ENCODE measurements at places on chromosomes 7 and 10. TPM values are rescaled to one million over a fixed set of nuclear protein-coding genes. Genes with fewer than 3 reads are reported as not detected.

- DNase-seq: no peak
Measured at GRCh38 chr10:120962756-120963593, 111.8 kb downstream of the WDR11 start.

DNA sequence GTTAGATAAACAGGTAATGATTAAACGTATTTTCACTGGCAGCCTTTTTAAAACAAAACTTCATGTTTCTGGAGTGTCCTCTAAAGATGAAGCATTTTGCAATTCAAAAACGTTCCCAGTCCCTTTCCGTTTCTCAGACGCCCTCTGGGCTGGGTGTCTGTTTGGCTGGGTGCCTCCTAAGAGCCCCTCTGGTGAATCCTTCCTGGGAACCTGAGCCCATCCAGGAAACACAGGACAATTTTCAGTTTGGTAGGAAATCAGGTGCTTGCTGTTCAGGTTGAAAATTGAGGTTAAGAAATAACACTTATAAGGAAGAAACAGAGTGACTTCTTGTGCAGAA, 76.7 kb downstream of the CHN2 start:
- DNase-seq: no peak

GRCh38 chr7:24130631-24131030, 153.4 kb upstream of the NPY start:
- DNase-seq: no peak

The ACSM6 gene
- not detected for total RNA-seq

GRCh38 chr7:25148772-25149575, 23.9 kb upstream of the CYCS start:
- no peak for DNase-seq

The RINT1 gene
- total RNA-seq: 29.4 TPM

The ACTR3C gene
- 13.0 TPM for total RNA-seq

DNA sequence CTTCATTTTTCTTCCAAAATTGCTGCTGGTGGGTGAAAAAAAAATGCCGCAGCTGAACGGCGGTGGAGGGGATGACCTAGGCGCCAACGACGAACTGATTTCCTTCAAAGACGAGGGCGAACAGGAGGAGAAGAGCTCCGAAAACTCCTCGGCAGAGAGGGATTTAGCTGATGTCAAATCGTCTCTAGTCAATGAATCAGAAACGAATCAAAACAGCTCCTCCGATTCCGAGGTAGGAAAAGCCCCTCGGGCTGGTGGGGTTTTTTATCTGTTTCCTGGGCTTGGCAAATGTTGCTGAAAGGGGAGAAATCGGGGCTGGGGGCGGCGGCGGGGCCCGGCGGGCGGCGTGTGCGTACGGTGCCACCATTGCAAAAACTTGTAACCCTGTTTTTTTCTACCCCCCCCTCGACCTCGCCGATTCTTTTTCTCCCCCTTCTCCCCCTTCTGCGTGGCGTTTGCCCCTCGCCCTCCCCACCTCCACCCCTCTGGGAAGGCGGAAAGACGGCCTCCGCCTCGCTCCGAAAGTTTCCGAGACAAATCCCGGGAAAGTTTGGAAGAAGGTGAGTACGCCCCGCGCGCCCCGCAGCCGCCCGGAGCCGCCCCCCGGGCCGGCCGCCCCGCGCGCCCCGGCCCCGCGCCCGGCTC, 789 bp downstream of the TCF7L2 start:
- DNase-seq: peak; percentile 27

The SYT15 gene
- total RNA-seq: 1.7 TPM

- DNase-seq: no peak
Measured at GRCh38 chr10:95431900-95432342, 129.2 kb downstream of the SORBS1 start.

The ENKUR gene
- total RNA-seq: 2.2 TPM

DNA sequence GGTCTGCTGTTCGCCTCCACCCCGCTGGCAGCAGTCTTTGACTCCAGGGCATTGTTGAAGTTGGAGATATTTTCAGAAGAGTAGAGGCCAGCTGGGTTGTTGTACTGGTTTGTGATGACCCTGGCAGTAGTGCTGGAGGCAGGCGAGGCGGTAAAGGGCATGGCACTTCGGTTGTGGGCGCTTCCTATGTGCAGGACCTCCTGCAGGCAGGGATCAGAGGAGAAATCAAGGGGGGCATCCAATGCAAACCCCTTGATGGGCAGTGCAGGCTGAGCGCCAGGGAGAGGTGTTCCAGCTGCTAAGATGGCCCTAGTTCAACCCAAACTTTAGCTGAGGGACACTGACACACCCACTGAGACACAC, 27.0 kb downstream of the PDLIM1 start:
- DNase-seq: no peak

GRCh38 chr10:68496072-68496471, 24.3 kb upstream of the DNA2 start:
- DNase-seq: no peak

DNA sequence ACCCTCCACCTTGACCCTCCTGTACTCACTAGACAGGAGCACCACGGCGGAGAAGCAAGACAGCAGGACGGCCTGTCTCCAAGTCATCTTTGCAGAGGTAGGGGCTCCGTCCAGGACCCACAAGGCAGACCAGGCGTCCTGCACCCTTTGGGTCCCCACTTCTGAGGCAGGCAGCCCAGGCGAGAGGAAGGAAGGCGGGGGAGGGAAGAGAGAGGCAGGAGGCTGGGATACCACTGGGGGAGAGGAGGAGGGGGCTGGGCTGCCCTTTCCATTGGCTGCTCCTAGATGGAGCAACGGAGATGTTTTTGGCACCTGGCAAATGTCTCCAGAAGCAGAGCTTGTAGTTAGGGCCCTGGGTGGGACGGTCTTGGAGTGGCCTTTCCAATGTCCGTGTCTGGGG, at the start of gene UCMA:
Gene UCMA (minus strand): TSS at position 203 of the 400 bp plus-strand sequence. CDS start 116 bp downstream, at position 87.
- no peak for DNase-seq

DNA sequence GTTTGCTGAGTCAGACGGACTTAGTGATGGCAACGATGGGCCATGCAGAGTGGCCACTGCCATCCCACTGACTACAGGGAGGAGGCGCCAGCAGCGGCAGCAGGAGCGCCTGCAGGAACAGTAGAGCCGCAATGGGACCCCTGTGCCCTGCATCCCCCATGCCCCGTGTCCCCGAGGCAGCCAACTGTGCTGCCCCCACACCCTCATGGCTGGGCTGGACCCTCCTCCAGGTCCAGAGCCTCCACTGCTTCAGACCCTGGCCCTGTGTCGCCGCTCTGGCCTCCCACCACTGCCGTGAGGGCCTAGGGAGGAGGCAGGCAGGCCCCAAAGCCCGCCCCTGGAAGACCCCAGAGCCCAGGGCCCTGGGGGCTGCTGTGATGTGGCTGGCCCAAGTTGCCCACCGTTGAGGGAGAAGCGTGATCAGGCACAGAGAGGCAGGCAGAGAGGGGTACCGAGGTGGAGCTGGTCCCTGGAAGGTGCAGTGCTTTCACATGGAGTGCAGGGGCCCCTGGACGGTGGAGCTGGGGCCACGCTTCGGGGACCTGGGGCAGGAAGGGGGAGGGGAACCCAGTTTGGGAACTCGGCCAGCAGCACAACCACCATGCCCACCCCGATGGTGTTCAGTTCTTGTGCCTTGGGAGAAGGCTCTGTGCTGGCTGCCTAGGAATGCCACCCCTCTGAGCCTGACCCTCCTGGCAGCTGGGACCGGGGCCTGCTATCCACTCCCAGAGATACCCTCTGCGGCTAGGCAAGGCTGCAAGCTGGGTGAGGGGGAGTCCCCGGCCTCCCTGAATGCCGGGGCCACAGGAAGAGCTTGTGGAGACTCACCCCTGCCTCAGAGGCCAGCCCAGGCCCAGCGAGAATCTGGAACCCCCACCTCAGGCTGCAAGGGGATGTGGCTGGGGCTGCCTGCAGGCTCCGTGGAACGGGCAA, 32.6 kb downstream of the DKK1 start:
- no peak for DNase-seq

- no peak for DNase-seq
Measured at GRCh38 chr7:26216049-26216448, 14.5 kb downstream of the CBX3 start.

GRCh38 chr10:48525113-48525512, 79.8 kb downstream of the ARHGAP22 start:
- DNase-seq: no peak

GRCh38 chr10:36788152-36788551, 337.2 kb upstream of the ANKRD30A start:
- no peak for DNase-seq

DNA sequence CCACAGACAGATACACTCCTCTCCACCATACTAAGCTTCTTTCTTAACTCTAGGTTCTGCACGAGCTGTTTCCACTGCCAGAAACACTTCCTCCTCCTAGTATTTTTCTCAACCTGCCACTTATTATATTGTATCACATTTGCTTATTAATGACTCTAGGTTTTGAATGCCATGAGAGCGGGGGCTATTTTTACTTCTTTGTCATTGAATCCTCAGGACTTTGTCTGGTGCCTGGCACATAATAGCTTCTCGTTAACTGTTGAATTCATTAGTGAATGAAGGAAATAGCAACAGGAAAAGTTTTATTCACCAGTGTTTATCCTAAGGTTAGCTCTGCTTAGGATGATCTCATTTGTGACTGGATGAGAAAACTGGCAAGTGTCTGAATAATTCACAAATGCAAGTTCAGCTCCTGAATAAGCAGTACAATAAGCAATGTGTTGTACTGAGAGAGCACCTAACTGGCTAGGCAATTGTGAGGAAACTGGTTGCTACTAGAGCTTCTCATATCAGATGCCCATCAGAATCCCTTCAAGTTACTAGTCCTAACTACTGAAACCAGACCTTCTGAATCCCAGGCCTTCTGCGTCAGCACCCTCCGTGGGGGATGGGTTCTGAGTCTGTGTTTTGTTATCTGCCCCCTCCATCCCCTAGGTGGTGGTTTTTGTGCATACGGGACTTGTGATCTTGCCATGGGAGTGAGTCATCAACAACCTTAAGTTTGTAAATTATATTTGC, 92.7 kb downstream of the LSMEM1 start:
- no peak for DNase-seq

The TCF7L2 gene
- total RNA-seq: 25.4 TPM

DNA sequence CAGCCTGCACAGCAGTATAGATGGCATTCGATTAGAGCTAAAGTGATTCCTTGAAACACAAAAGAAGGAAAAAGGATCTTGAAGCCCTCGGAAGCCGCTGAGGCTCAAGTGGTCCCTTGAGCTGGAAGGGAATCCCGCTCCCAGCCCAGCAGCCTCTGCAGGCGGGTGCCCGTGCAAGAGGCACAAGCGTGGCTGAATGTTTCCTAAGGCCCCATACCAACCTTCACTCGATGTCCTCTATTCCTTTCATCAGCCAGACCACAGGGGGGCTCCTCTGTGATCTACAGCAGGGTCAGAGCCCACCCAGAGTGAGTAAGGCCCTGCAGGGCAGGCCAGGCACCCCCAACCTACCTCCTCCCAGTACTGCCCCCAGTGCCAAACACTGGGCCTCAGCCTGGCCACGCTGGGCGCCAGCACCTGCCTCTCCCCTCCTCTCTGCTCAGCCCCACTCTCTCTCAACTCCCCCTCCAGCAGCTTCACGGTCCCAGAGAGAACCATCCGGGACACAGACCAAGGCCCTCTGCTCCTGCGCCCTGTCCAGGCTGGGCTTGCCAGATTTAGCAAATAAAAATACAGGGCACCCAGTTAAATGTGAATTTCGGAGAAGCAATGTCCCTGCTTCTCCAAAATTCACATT, 30.5 kb downstream of the EBF3 start:
- no peak for DNase-seq

- no peak for DNase-seq
Measured at GRCh38 chr7:99314504-99314903, 11.2 kb upstream of the ARPC1A start.

The TRIL gene
- 1.3 TPM for total RNA-seq

GRCh38 chr10:77636967-77637531, 559 bp downstream of the KCNMA1 start:
- no peak for DNase-seq

The SLC26A3 gene
- total RNA-seq: not detected

GRCh38 chr7:158368449-158368848, 219.2 kb downstream of the PTPRN2 start:
- DNase-seq: no peak

GRCh38 chr10:88526501-88527105, 56.5 kb downstream of the RNLS start:
- DNase-seq: no peak

DNA sequence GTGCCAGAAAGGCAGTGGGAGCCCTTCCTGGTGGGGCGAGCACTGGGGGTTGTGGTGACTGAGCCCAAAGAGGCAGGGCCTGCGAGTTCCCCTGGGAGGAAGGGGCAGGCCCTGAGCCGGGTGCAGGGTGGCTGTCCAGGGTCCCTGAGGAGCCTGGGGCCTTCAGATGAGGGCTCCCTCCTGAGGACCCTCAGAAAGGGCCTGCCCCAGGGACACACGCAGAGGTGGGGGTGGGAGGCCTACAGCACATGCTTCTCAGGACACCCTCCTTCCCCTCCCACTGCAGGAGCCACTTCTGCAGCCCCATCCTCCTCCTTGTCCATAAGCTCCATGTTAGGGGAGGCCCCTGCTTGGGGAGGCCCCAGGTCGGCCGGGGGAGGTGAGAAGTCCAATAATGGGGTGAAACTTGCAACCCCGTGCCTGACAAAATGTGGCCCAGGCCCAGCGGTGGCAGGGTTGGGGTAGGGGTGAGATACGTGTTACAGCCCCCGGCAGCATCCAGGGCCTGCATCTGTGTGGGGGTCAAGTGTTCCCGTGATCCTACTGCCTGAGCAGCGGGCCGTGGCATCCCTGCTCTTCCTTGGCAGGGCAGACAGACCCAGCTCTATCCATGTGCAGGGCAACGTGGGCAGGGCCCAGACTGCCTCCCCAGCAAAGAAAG, 31.8 kb upstream of the RET start:
- DNase-seq: no peak

GRCh38 chr7:30843741-30844482, 67.7 kb upstream of the AQP1 start:
- no peak for DNase-seq

The AKR1D1 gene
- total RNA-seq: 1.3 TPM

GRCh38 chr10:44015702-44016500, 367.2 kb upstream of the ZNF32 start:
- no peak for DNase-seq

DNA sequence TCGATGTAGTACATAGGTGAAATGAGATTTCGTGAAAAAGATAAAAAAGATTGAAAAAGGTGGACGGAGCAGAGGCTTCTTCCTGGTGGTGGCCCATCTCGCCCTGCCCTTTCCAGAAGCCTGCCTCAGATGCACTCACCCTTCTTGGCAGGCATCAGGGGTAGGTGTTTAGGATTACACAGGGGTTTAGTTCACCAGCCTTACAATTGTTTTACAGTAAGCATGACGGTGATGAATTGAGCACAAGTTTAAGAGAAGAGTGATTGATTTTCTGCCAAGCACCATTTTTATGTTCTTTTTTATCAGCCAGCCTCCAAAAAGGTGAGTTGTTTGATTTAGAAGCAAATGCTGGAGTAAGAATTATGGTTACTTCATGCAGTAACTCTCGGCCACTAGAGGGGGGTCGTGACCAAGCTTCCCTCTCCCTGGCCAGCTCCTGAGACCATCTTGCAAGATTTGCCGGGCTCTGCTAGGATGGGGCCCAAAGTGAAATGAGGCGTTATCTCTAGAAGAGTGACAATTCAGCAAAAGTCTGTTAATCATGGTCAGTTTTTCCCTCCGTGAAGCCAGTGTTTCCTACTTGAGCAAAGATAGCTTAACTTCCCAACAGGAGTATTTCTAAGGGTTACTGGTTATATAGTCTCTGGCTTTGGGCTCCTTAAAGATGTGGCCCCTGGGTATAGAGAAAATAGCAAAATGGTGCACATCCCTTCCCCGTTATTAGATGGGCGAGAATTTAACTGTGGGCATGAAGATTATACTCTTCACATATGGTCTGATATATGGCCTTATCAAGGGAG, 228.8 kb downstream of the BMPER start:
- peak; percentile 85 for DNase-seq

The SLC26A4 gene
- 0.43 TPM for total RNA-seq

The FRMPD2 gene
- 8.3 TPM for total RNA-seq

GRCh38 chr10:62545160-62546066, 171.2 kb downstream of the ZNF365 start:
- no peak for DNase-seq

- DNase-seq: no peak
Measured at GRCh38 chr10:100734295-100735086, 10.9 kb upstream of the PAX2 start.

Data from testis (tissue), 5 donors.